ENCODE measurements at places on chromosomes 2 and 18.

- DNase-seq = no peak
Observed at GRCh38 chr2:16653799-16654198, 11.8 kb downstream of the CYRIA start.

- no peak for DNase-seq
Observed at GRCh38 chr2:39150890-39151497, 30.1 kb upstream of the SOS1 start.

- DNase-seq = no peak
Observed at GRCh38 chr2:138321458-138321857, 180.1 kb upstream of the SPOPL start.

- DNase-seq = no peak
Observed at GRCh38 chr2:10016802-10017258, 26.5 kb upstream of the KLF11 start.

DNA sequence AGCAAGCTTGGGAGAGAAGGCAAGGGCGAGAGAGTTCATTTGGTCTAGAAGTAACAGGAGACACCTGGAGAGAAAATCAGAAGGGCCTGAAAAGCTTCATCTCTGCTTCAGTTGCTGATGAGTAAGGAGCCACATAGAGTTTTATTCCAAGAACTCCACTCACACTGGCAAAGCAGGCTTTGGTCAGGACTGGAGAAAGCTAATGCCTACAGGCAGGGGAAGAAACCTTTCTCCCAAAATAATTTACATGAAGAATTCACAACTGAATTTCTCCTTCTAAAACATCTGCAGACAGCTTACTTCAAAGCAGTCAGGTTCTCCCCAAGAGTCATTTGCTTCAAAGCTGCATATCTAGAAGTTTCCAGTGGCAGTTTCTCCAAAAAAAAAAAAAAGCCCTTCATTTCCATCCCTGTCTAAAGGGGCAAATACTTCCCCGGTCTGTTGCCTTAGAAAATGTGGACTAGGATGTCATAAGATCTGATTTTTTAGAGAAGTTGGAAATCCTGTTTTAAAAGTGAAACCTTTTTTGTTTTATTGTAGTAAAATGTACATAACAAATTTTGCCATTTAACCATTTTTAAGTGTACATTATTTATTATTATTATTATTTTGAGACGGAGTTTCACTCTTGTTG is 46.3 kb downstream of the TMEM247 start:
- no peak for DNase-seq

DNA sequence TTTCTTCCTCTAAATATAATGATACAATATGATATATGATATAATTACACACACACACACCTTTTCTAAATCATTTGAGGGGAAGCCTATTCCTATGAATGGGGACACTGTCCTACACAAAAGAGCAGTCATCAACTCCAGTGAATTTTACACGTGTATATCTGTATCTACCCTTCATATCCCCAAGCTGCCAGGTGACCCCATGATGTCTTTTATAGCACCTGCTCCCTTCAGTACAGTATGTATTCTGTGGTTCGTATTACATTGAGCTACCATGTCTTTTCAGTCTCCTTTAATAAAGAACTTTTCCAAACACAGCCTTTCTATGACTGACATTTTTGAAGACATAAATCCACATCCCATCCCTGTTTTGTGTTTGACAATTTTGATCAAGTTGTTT is 19.0 kb downstream of the TBC1D8 start:
- no peak for DNase-seq
